ENCODE measurements at places on chromosomes 1 and 21.

DNA sequence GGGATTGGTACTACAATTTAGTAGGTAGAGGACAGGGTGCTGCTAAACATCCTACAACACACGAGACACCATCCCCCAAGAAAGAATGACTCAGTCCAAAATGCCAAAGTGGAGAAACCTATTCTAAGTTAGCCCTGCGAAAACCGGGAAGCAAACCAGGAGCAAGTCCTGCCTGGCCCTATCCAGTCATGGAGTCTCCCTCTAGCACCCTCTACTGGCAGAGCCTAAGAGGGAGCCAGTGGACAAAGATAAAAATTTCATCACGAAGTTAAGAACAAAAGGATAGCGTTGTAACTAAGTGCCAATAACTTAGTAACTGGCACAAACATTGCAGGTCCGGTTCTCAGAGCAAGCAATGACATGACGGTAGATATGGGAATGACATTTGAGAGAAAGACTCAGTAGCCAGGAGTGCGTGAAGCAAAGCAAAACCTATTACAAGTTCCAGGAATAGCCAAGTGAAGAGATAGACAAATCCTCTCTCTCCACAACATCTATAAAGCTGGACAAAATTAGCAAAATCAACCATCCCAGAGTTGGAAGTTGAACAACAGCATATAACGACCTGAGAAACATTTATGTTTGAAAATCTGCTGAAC is 383.5 kb downstream of the OMA1 start:
- DNase-seq: peak; percentile 11

DNA sequence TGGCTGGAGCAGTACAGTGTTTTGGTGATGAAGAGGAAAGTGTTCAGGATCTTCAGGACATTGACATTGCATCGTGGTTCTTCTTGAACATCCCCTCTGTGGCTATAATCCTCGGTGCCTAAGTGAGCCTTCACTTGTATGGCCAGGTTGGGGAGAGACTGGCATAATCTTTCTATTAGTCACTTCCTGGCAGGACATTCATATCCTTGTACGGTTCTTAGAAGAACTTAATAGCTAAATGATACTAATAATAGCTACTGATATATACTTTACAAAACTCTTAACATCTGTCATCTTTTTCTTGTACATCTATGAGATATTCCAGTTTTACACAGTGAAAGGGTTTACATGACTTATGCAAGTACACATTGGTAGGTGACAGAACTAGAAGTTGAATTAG is 35.8 kb downstream of the CELF3 start:
- no peak for DNase-seq

GRCh38 chr1:183889095-183889494 is 84.2 kb downstream of the RGL1 start:
- DNase-seq: no peak

GRCh38 chr1:90727917-90728501 is 10.9 kb upstream of the BARHL2 start:
- no peak for DNase-seq

DNA sequence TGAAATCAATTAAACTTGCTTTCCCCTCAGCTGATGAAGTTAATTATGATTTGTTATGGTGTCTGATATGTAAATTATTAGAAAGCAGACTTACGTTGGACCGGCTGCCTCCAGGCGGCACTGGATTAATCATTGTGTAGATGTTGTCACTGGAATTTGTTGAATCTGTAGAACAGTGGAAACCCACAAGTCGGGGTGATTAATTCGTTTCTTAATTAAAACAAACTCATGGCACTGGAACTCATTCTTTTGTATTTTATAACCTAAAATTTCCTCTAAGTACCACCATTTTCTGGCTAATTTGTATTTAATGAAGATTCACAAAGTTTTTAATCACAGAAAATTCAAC is 39.0 kb downstream of the MRPL37 start:
- DNase-seq: no peak

DNA sequence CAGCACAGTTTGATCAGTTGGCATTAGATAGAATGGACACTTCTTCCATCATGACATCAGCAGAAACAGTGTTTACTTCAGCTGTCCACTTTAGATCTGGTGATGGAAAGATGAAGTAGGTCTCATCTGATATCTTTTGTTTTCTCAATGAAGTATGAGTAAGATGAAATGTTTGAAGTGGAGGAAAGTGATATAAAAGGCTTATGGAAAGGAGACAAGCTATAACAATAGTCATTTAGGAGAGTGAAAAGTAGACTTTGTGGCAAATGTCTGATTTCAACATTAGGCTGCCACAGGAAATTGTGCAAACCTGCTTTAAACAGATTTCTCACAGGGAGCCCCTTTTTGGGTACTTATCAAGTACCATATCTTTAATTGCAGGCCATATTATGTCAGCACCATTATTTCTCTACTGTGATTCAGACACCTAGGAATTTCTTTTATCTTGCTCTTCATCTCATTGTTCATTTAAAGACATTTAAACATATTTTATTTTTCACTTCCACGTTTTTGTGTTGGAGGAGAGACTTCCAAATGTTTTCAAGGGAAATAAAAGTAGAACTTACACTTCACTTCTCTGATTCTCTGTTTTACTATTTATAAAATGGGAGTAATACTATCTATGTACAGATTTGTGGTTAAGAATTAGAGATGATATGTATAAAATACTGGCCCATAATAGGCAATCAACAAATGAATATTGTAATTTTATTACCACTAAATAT is 18.1 kb downstream of the PDC start:
- no peak for DNase-seq

DNA sequence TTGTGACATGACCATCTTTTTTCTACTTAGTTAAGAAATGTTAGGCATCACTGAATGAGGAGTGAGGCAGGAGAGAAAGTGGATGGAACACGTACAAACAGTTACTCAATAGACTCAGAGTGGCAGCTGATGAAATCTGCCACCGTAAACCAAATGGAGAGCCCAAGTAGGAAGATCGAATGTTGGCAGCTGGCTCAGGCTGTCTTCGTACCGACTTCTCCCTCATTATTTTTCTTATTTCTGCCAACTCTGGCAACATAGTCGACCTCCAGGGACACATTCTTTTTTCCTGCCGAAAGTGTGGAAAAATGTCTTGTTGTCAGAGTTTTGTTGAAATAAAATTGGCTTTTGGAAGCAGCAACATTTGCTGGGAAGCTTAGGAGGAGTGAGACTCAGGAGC is 143.3 kb downstream of the GREM2 start:
- DNase-seq: no peak

DNA sequence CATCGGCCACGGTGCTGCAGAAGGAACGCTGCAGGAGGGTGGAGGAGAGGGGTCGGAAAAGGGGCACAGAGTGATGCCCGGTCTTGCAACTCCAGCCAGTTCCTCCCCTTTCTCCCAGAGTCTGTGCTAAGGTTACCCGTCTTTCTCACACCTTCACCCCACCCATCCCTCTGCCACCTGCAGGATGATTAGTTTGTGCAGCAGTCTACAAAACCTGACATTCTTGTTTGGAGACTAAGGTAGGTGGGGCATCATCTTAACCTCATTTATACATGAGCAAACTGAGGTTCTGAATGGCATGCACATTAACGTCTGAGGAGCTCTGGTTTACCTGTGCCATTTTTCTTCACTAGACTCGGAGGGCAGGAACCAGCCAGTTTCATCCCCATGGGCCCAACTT is 232.3 kb downstream of the GRIK3 start:
- DNase-seq: no peak

DNA sequence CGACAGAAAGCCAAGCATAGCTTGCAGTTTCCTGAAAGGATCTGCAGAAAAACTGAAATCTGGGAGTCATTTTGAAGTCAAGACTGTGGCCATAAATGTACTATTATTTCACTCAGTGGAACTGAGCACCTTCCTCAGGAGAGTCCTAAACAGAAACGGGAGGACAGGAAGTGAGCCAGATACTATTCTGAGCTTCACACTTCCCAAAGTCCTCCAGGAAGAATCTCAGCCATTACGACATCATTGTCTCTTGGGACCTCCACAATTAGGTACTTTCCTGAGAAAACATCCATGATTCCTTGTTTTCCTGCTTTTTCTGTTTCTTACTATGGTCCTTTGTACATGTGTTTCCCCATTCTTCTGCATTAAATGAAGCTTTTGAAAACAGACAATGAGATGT is 299.2 kb upstream of the USP25 start:
- DNase-seq: no peak
